ENCODE measurements at places on chromosomes 7 and 10. TPM values are rescaled to one million over a fixed set of nuclear protein-coding genes. Genes with fewer than 3 reads are reported as not detected.

DNA sequence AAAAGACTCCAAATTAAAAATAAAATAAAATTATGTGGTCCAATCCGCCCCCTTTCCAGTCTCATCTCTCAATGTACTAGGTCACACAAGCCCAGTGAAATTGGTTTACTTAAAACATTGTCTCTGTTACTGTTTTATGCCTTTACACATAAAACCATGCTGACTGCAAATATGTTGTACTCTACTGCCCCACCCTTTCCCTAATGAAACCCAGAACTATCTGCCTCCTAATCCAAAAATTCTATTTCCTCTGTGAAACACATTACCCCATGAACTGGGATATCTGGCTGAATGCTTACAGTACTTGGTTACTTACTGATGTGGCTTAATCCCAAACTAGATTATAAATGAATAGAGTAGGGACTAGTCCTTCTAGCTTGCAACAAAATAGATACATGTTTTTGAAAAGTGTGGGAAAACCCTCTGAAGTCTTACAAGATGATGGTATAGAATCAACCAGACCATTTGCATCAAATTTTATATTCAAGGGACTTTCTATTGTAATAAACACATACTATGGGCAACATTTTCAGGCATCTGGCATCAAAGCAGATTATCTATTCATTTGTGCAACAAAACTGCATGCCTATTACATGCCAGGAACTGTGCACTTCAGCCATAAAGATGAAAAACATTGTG lies 10.0 kb upstream of the KMT2E start:
- no peak for DNase-seq

GRCh38 chr10:80530816-80531215 lies 6.9 kb upstream of the SH2D4B start:
- no peak for DNase-seq

Gene AEBP1
- polyA plus RNA-seq: 2.5 TPM

Gene NPSR1
- polyA plus RNA-seq: 0.51 TPM
